ENCODE measurements at places on chromosomes 13 and 19.
A peak's percentile ranks its signal among the peaks of the same experiment; 100 is the strongest.

DNA sequence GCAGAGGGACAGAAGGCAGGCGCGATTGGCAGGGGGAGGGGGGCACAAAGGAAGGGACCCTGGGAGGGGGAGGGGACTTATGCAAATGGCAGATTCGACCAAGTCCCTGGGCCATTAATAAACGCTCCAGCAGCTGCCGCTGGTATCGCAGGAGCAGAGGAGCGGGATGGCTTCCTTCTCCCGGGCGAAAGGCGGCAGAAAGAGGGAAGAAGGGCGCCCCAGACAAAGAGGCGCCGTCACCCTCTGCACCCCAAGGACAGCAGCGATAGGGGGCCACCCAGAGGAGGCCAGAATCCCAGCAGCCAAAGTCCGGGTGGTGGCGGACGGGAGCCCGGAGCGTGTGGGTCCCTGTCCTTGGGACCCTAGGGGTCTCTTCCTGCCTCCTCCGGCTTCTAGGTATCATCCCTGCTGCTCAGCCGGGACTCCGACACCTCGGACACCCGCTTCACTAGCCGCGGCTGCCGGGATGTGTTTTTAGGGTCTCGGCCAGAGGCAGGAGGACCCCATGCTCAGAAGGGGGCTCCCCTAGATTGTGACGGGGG lies 1.9 kb downstream of the PTPRS start:
- peak; percentile 68 for DNase-seq

DNA sequence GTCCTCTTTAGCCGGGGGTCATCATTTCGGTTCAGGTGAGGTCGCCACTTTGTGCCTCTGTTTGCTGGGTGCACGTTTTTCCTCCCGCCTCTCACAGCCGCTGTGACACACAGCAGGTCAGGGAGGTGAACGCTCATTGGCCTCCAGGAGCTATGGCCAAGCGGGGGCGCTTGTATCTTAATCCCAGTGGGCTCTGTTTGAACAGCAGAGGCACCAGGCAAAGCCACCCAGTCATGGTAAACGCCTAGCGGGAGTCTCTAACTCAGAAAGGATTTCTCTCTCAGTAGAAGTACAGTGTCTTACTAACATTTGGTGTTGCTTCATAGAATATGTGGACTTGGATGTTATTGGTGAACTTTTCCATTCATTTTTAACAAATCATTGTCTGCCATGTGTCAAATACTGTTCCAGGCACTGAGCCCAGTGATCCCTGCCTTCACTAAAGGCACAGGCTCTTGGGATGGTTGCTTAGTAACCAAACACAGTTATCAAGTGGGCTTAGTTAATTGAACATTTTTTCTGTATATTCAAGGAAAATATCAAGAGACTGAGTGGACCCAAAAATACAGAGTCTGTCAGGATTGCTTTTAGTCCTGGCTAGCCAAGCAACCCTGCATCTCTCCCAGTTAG lies 186.7 kb downstream of the STK24 start:
- DNase-seq, result no peak

DNA sequence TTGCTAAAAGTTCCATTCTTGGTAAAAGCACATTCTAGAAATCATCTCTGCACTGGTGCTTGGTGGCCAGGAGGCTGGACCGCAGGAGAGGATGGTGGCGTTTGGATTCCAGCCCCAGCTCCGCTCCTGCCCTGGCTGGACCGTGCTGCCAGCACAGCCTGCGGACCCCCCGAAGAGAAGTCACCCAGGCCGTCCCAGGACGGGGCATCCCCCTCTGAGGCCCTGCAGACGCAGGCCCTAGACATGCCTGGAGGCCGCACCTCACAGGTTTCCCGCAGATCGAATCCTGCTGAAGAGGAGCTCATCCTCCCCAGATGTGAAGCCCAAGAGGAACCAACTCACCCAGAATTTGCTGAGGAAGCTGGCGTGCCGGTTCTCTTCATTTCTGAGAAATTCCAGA lies 159.0 kb downstream of the TEX29 start:
- DNase-seq, result no peak

- no peak for DNase-seq
These were observed 59.4 kb downstream of the ZNF536 start for GRCh38 chr19:30431591-30431990.

- DNase-seq, result peak; percentile 66
These were observed 17.9 kb downstream of the DOT1L start for GRCh38 chr19:2181633-2181997.

DNA sequence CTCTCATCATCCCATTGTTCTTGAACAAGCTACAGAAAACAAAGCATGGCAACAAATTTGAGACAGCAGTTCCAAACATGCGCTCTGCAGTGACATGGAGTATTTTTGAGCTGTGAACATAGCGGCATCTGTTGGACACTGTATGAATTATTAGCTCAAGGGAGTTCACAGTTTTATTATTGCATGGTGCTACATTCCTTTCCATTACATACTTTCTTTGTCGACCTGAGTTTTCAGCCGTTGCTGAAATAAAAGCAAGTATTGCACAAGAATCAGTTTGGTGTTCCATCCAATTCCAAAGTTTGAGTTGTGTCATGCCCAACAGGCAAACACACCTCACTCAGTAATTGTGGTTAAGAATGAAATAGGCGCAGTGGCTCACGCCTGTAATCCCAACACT lies 30.1 kb upstream of the METTL21C start:
- DNase-seq, result peak; percentile 56

DNA sequence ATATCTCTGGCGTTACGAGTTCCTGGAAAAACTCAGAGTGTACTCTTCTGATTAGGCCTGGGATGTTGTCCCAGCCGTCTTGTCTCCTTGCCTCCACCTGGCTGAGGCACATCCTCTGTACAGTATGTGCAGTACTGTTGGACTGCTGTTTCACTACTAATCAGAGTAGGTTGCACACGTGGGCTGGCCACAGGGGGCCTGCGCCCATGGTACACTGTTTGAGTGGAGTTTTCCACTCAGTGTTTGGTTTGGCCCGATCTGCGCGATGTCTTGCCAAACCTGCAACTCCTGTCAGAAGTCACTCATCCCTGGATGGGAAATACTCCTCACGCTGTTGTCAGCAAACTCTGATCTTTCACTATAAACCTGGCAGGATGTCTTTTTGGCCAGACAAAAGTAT lies 189.6 kb upstream of the CSNK1A1L start:
- no peak for DNase-seq

DNA sequence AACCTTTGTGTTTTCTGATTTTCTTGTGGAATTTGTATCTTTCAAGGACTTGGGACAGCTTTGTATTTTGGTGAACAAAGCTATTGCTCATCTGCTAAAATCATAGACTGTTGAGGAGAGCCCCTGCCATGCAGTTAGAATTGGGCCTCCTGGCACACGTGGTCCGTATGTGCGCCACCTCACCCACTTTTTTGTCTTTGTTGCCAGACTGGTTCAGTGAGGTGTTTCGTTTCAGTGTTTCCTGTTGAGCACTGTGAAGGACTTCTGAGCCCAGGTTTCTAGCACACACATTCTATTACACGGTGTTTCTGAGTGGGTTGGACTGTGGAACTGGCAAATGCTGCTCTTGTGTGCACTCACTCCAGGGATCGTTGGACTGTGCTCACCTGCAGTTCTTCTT lies 37.6 kb upstream of the RNF113B start:
- DNase-seq, result no peak

DNA sequence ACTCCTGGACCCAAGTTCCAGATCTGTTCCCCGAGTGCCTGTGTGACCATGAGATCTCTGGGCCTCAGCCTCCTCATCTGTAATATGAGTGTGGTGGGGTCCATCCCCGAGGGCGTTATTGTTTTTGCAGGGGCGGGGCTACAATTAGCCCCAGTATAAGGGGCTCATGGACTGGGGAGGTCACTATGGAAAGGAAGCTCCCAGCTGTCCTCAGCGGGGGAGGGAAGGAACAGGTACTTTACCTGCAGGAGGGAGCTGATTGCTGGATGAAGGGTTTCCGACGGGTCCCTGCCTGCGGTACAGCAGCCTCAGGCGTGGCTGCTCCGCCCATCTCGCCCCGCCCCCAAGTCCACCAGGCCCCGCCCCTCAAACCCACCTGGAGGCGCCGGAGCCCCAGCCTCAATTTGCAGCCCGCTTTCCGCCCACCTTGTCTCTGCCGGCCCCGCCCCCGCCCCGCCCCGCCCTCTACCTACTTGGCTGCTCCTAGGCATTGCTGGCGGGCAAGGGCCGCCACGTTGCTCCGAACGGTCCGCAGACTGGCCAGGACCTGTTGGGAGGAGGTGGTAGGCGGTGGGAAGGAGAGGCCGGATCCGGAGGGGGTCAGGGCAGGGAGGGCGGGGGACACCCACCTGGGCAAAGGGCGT lies 5.5 kb downstream of the PDE4C start:
- DNase-seq, result no peak

GRCh38 chr19:18940769-18941627 lies at the start of gene HOMER3:
Gene HOMER3, minus strand, starts transcription at chr19:18941217. Its CDS starts 2,235 bp downstream, at chr19:18938982.
- DNase-seq, result peak; percentile 41

DNA sequence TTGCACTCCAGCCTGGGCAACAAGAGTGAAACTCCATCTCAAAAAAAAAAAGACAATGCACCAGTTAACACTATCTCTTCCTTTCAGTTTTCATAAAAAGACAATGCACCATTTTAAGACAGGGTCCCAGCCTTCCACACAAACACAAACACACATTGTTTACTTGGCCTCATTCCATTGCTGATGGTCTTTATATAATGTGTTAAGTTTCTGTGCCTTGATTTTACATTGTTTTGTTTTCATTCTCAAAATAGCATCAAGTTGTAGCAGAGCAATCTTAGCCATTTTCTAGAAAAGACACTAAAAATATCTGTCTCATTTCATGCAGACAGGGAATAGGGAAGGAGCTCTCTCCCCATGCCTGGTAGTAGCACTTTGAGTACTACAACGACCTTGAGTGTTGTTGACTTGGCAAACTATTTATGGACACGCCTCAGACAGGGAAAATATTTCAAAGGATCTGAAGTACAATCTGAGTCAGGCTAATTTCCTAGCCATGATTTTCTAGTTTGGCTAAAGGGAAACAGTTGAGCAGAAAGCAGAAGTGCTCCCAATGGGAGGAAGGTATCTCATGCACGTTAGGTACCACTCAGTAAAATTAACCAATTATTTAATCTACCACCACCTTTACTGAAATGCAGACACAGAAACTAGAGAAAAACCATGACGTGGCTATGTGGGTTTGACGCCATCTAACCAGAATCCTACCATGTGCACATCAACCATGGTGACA lies 120.6 kb downstream of the ABCC4 start:
- DNase-seq, result no peak

DNA sequence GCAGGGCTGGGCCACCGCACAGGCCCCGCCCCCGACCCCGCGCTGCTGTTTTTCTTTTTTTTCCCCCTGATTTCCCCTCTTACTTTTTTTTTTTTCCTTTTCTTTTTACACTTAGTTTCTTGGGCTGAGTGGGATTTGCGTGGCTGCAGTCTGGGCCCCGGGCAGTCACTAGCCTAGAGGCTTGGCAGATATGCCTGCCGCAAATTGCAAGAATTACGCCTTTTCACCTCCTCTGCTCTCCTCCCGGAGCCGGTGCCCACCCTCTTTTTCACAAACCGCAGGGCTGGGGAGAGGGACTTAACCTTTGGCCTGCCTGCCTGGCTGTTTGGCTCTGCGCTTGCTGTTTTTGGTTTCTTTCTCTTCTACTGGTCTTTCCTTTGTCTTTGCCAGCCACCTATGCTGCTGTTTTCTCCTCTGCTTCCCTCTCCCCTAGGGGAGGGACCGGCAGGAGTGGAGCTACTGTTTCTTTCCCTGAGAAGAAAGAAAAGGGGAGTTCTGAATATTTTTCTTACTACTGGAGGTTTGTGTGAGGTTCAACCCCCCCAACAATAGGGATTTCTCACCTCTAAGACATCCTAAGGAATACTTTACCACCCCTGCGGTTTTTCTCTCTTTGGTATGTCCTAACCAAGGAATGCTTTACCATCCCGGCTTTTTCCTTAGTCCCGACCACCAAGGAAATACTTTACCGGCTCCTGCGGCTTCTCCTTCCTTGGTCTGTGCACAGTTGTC lies 11.0 kb downstream of the ZNF552 start:
- DNase-seq, result no peak

DNA sequence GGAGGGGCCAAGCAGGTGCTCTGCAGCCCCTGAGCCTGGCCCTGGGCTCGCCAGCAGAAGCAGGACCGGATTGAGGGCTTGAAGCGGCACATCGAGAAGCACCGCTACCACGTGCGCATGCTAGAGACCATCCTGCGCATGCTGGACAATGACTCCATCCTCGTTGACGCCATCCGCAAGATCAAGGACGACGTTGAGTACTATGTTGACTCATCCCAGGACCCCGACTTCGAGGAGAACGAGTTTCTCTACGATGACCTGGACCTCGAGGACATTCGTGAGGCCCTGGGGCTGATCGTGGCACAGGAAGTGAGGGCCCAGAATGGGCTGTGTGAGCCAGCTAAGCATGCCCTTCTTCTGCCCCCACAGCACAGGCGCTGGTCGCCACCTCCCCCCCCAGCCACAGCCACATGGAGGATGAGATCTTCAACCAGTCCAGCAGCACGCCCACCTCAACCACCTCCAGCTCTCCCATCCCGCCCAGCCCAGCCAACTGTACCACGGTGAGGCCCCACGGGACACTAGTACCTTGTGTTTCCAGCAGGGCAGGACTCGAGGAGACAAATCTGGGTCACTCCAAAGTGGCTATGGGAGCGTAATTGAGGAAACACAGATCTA lies 8.1 kb downstream of the CNOT3 start:
- DNase-seq, result no peak

DNA sequence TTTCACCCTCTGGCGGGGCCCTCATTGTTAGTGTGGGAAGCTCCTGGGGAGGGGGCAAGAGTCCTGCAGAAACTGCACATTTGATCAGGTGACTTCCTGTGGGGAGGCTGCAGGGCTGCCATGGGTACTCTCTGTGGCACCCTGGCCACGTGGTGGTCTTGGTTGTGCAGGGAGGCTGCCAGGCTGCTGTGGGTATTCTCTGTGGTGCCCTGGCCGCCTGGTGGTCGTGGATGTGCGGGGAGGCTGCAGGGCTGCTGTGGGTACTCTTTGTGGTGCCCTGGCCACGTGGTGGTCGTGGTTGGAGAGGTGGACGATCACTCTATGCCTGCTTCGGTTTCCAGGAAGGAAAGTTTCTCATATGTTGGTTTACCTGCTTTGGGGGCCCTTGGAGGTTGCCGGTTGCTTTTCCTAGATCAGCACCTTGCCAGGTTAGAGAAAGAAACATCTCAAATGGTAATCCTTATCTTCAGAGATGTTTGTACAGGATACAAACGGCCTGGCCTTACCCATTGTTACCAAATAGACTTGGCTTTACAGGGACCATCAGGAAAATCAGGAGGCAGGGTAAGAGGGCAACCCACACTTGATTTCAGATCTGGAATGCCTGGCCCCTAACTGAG lies 22.9 kb downstream of the TEX29 start:
- no peak for DNase-seq

DNA sequence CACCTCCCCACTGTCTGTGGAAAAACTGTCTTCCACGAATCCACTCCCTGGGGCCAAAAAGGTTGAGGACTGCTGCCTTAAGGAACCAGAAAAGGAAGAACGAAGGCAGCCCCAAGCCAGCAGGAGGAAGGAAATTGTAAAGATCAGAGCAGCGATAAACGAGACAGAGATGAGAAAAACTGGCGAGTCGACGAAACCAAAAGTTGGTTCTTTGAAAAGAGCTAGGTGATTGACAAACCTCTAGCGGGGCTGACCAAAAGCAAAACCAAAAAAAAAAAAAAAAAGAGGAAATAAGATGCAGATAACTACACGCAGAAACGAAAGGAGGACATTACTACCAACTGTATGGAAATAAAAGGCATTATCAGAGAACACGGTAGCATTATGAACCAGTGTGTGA lies 76.9 kb downstream of the GADD45B start:
- DNase-seq, result no peak

Data from SK-N-DZ (cell line).